ENCODE measurements at places on chromosomes 4 and X.

DNA sequence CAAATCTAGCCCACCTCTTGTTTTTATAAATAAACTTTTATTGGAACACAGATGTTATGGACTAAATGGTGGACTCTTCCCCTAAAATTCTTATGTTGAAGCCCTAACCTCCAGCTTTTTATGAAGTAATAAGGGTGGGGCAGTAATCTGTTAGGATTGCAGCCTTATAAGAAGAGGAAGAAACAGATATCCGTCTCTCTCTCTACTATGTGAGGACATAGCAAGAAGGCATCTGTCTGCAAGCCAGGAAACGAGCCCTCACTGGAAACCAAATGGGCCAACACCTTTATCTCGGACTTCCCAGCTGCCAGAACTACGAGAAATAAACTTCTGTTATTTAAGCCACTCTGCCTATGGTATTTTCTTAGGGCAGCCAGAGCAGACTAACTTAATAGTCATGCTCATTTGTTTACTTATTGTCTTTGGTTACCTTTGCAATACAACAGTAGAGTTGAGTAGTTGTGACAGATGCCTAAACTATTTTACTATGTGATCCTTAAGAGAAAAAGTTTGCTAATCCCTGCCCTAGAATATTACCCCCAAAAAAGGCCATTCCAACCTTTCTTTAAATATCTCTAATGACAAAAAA lies 67.4 kb downstream of the MANBA start:
- peak; percentile 2 for DNase-seq

- peak; percentile 36 for DNase-seq
These were observed 21.5 kb upstream of the HTRA3 start for GRCh38 chr4:8248091-8248490.

DNA sequence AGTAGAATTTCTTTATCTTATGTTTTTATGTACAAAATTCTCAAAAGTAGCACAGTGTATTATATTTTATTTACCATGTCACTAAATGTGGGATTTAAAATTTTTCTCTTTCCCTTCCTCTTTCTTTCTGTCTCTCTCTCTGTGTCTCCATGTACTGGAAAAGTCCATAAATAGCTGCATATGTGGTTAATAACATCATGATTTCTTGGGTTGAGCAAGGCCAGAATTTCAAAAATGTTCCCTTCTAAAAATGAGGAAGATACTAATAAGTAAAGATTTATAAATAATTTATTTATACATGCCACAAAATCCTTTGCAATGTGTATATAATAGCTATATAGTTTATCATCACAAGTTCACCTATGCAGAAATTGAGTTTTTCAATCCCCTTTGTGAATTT lies 29.1 kb upstream of the DKK2 start:
- DNase-seq = no peak

- DNase-seq = no peak
These were observed 19.4 kb downstream of the NKX6-1 start for GRCh38 chr4:84479663-84480062.

DNA sequence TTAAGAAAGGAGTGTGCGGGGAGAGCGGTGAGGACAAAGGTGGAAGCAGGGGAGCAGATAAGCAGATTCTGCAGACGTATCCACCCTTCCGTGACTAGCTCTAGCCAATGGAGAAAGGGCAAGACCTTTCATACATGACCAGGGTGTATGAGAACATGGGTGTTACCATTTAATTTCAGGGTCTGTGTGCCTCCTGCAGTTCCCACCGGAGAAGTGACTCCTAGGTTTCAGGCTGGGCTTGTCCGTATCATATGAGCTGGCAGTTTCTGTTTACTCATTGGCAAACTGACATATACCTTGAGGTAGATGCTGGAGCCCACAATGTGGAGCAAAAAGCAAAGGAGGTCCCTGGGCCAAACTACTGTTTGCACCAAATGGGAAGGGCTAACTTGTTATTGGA lies 6.8 kb downstream of the RBM47 start:
- DNase-seq = no peak

DNA sequence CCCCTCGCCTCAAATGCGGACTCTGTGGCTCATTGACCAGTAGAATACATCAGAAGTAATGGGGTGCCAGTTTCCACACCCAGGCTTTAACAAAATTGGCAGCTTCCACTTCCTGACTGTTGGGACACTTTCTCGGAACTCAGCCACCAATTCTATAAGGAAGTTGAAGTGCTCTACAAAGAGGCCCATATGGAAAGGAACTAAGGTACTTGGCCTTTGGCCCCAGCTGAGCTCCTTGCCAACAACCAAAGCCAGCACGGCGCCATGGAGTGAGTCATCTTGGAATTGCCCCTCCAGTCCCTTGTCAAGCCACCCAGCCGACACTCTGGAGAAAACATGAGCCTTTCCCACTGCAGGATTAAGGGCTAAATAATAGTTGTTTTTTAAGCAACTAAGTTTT lies 262.2 kb upstream of the INTU start:
- no peak for DNase-seq

DNA sequence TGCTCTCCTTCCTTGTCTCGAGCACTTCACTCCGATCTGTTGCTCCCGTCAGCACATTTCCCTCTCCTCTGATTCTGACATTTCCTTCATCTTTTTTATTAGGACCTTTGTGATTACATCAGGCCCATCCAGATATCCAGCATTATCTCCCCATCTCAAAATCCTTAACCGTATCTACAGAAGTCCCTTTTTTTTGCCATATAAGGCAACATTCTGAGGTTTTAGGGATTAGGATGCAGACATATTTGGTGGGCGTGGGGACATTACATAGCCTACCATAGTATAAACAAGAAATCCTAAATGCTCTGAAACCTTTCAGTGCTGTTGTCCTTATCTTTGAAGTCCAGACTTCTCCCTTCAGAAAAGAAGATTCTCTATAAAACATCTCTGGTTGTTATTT lies 505.0 kb upstream of the PITX2 start:
- no peak for DNase-seq

DNA sequence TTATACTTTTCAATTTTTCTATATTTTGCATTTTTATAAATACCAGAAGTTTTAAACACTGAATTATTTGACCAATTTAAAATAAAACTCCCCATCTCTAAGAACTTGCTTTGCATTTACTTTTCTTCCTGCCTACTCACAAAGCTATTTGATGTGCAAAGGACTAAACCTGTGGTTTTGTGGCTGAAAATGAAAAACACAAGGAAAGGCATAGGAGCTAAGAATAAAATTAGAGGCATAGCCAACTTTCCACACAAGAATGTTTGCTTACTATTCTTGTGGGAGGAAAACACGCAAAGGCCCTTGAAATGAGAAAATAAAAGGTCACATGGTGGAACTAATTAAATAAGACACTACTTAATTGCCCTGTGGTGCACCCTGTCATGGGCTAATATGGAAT lies 221.2 kb downstream of the KLHL13 start:
- peak; percentile 10 for DNase-seq

GRCh38 chr4:41723286-41723685 lies 25.2 kb downstream of the PHOX2B start:
- no peak for DNase-seq

DNA sequence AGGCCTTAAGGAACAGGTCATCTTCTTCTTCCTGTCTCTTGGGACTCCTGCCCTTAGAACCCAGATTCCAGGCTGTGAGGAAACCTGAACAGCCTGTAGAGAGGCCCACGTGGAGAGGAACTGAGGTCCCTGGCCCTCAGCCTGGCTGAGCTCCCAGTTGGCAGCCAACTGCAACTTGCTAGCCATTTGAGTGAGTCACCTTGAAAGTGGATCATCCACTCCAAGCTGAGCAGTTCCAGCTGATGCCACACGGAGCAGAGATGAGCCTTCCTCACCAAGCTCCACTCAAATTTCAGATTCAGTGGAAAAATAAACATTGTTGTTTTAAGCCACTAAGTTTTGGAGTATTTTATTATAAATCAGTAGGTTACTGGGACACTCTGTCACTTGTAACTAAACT lies 392.5 kb downstream of the BCOR start:
- peak; percentile 77 for DNase-seq

DNA sequence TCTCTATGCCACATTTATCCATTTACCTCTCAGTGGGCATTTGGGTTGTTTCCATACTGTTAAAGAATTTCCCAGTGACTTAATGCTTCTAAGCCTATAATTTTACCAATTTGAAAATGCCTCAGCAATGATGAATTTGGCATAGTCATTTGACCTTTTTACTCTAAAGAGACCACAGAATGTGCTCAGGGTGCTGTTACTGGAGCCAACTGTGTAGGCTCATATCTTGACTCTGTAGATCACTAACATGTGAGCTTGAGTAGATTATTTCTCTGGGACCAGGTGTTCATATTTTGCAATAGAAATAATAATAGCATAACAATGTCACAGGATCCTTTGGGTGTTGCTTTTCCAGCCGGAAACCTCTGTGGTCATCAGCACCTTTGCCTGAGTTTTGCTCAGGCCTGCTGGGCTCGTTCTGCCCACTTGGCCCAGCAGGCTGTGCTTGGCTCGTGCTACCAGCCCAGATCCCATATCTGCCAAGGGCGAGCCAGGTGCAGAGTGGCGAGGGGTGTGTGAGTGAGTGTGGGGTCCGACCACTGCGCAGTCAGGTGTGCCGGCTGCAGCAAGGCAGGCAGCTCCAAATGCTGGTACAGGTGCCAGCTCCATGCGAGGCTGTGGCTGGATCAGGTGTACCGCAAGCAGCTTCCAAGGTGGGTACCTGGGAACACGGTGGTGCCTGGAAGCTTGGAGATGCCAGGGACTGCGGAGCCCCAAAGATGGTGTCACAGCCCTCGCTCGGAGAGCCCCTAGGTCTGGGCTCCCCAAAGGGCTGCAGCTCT lies 70.6 kb upstream of the ANK2 start:
- peak; percentile 20 for DNase-seq

- peak; percentile 78 for DNase-seq
These were observed 516.8 kb upstream of the ADGRL3 start for GRCh38 chr4:60683357-60683756.

GRCh38 chr4:15213302-15213970 lies 211.2 kb downstream of the CPEB2 start:
- DNase-seq = no peak

DNA sequence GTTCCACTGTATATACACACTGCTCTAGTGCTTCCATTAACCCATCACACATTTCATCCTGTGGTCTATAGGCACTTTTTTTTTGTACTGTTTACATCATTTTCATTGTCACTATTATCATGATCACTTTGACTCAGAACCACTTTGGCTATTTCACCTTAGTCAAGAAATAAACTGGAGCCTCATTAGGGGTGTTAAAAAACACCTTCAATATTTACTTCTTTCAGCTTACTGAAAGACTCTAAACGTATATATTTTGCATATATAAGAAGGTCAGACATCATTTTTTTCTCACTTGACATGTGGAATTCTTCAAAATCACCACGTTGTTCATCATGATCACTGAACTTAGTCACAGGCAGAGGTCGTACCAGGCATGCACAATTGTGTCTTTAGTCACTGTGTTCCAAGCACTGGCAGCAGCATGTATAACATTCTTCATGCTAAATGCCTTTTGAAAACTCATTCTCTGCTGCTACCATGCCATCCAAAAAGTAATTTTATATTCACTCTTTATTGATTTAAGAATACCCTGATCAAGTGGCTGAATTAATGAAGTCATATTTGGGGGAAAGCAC lies 229.2 kb upstream of the ARSJ start:
- DNase-seq = peak; percentile 52

DNA sequence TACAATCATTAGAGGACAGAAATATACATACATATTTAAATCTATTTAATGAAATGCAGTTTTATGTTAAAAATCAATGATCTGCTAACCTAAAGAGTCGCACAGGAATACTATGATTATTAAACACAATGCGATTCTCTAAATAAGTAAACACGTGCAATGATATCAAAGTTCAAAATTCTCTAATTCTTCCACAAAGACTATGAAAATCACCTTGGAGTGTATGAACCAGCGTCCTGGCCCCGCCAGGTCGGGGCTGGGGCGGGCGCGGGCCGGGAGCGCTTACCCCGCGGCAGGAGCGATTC lies 608 bp upstream of the FAM200B start:
- no peak for DNase-seq

DNA sequence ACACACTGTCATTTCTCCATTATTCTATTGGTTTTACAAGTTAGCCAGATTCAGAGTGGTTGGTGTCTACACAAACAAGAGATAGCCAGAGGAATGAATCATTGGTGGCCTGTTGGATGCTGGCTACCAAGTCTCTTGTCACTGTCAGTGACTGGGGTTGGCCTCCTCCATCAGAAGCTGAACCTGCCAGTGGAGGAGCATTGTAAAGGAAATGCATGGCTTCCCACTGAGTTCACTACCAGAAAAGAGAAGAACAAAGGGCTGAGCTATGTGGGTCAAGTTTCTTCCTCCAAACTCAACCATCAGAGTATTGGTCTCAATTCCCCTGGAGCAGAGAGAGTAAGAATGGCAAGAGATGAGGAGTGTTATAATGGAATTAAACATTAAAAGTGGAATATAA lies 26.5 kb upstream of the ANKRD50 start:
- no peak for DNase-seq

DNA sequence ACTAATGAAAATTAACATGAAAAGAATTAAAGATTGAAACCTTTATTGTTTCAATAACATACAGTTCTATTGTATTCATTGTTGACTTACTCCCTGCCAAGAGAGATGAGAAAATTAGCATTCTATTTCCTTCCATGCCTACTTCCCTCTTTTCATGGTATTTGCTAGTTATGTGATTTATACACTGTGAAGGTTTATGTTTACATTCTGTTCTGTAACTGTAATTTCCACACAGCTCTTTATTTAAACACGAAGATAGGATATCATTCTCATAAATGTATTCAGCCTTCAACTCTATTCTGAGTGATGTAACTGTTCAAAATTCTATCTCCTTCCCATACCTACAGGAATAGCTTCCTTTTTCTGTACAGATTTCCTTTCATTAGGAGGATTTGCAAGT lies 6.6 kb downstream of the CCDC110 start:
- DNase-seq = peak; percentile 30

DNA sequence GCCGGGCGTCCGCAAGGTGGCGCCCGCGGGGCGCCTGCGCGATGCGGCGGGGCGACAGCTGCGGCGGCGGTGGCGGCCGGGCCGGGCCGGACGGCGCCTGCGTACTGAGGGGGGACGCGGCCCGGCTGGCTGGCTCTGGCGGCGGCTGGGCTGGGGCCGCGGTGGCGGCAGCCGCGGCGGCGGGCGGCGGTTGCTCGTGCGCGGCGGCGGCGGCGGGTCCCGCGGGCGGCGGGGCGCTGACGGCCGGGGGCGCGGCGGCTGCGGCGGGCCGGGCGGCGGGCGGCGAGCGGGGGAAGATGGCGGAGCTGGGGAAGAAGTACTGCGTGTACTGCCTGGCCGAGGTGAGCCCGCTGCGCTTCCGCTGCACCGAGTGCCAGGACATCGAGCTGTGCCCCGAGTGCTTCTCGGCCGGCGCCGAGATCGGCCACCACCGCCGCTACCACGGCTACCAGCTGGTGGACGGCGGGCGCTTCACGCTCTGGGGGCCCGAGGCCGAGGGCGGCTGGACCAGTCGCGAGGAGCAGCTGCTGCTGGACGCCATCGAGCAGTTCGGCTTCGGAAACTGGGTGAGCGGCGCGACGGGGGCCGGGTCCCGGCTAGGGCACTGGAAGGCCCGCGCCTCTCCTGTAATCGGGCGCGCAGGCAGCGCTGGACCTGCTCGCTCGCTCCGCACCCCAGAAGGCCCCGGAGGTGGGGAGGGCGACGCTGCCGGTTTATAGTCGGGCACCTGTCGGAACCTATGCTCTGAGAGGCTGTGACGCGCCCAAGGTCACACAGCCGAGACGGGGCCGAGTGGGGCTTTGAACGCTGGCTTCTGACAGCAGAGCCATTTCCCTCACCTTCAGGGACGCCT lies at the start of gene TADA2B:
Gene TADA2B (plus strand): TSS at position 89 of the 853 bp plus-strand sequence. CDS start 208 bp downstream, at position 297.
- peak; percentile 65 for DNase-seq

- DNase-seq = no peak
These were observed 8.1 kb downstream of the ENPEP start for GRCh38 chr4:110484029-110484428.

All from adipocyte (in vitro differentiated cells).